ENCODE measurements at places on chromosomes 3 and 15.

DNA sequence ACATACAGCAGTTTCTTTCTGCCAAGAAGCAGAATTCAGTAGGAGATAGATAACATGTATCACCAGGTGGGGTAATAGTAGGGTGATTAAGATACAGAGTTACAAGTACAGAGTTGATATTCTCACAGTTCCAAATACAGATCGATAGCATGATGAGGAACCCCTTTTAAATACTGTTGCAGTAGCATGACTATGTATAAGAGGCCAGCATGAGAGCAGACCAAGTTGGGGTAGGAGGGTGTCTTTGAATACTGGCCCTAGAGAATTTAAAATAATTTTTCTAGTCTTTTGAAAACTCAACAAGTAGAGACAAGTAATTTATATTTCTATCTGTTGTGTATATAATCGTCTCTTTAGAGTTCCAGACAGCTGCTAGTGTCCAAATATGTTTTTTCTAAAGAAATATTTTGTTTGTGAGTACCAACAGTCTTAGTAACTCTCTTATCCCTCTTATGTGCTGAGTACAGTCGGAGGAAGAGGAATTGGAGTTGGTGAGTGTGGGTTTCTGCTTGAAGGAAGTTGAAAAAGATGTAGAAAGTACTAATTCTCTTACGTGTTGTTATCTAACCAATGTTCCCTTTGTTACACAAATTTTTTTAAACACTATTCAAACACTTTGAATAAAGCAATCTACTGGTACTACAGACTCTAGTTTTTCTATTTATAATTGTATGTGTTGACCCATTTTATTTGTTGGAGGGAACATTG lies 30.2 kb downstream of the LYSMD4 start:
- no peak for DNase-seq

DNA sequence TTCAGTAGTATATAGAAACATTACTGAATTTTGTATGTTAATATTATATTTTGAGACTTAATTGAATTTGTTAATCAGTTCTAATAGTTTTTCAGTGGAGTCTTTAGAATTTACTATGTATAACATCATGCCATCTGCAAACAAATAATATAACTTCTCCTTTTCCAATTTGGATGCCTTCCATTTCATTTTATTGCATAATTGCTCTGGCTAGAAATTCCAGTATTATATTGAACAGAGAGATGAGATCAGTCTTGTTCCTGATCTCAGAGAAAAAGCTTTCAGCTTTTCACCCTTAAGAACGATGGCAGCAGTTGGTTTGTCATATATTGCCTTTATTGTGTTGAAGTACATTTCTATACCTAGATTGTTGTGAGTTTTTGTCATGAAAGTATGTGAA lies 40.4 kb downstream of the OR4F15 start:
- no peak for DNase-seq

- no peak for DNase-seq
Measured at GRCh38 chr15:98738689-98739401, 90.5 kb downstream of the IGF1R start.

- DNase-seq, result no peak
Measured at GRCh38 chr3:89698208-89698830, 590.9 kb downstream of the EPHA3 start.

- no peak for DNase-seq
Measured at GRCh38 chr3:99938270-99938911, 120.7 kb downstream of the CMSS1 start.

- DNase-seq, result no peak
Measured at GRCh38 chr3:42163622-42164244, 72.6 kb downstream of the TRAK1 start.

DNA sequence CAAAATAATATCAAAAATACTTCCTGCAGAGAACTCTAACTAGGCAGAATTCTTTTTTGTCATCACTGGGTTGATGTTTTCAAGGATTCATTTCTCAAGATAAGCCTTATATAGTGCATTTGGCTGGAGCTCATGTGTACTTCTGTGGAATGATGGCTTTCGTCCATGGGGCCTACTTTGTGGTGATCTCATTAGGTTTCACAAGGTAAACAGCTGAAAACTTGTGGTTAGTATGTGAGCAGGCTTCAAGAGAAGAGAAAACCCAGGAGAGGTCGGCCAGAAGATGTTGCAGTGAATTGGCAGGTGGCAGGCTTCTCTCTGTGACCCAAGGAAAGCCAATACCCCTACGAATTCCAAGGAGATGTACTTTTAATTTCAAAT lies 121.4 kb upstream of the PHLDB2 start:
- DNase-seq, result peak; percentile 72

DNA sequence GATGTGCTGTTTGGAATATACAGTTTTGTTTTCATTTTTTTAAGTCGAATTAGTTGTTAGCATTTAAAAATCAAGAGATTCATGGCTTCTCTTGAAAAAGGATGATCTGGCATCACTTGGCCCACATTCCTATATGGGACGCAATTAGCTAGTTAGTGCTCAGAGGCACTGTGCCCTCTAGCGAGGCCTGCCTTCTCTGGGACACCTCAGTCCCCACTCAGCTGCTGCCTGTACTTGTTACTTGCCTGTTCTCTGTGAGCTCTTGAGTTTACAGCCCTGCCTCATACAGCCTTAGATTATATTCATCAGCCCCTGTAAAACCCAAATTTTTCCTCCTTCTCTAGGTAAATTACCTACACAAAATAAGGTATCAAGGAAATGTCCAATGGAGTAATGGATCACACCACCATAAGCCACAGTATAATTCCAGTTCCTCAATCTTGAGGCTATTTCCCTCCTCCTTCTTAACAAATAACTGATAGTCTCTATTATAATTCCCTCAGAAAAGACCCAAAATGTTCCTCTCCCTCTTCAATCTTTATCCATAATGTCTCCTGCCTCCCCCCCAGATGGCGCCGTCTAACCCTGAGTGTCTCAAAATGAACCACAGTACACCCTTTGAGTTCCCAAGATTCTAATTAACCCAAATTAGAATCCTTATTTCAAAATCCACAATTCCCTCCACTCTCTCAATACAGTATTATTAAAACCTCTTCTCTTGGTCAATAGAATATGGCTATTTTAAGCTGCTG lies 2.7 kb downstream of the ZMAT3 start:
- DNase-seq, result no peak

- no peak for DNase-seq
Measured at GRCh38 chr15:70297465-70298058, 199.8 kb upstream of the TLE3 start.

GRCh38 chr15:51982013-51982769 lies 10.6 kb upstream of the LEO1 start:
- DNase-seq, result peak; percentile 55

DNA sequence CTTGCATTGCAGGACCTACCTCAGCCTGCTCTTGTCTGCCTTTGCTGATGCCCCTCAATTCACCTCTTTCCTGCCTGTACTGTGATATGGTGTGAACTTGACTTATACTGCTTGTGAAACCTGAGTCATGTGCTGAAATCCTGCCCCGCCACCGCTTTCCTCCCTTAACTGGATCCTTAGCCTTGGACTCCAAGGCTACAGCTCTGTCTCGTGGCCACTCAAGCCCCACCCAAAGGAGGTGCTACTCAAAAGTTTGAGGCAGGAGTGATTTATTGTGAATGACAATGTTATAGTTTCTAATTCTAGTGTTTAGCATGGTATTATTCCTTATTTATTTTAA lies 56.1 kb downstream of the MYZAP start:
- no peak for DNase-seq

GRCh38 chr15:71541746-71542145 lies 268.6 kb upstream of the NR2E3 start:
- DNase-seq, result no peak

GRCh38 chr3:151979906-151980305 lies 106.5 kb downstream of the SUCNR1 start:
- no peak for DNase-seq

DNA sequence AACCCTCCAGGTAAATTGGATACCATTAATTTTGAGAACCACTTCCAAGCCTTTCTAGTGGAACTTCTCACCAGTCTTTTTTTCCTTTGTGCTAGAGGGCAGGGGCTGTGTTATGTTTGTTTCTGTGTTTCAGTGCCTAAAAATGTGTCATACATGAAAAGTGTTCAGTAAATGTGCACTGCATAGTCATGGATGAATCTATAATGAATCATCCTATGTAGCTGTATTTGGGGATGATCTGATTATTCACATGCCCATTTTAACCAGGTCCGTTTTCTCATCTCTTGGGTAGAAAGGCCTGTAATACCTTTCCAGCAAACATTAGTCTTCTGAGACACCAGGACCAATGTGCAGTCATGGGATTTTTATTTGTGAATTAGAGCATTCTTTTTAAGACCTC lies 583.0 kb upstream of the GOLIM4 start:
- no peak for DNase-seq

DNA sequence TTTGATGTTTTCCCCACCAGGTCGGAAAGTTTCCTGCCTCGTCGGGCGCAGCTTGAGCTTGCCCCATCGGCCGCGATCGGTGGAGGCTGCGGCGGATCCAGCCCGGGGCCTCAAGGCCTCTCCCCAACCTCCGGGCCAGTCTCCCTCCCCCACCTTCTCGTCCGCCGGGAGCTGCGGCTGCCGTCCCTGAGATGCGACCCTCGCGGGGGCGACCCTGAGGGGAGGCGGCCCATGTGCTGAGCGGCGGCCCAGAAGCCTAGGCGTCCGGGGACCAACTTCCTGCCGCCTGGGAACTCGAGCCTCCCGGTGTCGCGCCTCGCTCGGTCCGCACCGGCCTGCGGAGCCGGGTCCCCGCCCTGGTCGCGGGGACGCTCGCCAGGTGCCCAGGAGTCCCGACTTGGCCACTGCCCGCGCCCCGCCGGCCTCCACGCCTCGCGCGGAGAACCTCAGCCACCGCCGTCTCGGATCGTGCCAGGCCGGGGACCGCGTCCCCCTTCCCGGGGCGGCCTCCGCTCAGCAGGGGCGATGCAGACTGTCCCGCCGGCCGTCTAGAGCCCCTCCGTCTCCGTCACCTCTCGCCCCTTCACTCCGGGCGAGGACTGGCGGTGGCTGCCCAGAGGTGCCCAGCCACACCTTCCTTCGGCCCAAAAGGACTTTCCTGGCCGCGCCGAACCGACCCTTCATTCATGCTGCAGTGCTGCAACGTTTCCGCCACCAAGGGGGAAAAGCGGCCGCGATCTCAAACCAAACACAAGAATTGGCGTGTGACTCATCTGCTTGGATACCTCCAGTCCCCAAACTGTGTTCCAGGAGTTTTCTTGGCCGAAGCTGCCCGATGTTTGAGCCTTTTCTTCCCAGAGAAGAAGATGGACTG lies 656 bp downstream of the SLMAP start:
- DNase-seq, result no peak

DNA sequence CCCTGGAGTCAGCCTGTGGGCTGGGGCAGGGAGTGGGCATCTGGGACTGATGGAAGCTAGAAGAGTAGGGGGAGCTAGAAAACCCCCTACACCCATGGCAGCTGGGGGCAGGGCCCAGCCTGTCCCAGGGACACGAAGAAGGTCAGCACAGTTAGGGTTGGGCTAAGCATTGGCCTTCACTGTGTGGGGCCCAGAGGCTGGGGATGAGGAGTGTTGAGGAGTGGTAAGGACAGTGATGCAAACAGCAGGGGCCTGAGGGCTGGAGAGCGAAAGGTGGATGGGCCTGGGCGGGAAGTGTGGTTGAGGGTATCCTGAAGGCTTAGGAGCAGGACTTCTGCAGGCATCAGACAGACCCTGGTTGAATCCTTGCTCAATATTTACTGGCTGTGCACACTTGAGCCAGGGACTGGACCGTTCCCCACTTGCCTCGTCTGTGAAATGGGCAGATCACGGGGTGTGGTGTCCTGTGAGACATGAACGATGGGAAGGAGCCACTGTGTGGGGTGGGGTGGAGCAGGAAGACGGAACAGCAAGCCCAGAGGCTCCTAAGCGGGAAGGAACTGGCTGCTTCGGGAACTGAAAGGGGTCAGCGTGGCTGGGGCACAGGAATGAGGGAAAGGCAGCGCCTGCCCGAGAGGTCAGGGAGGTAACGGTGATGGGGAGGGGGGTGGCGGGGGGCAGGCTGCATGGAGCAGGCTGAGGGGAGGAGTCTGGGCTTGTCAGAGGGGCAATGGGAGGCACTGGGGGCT lies 7.3 kb downstream of the PRKCD start:
- no peak for DNase-seq

DNA sequence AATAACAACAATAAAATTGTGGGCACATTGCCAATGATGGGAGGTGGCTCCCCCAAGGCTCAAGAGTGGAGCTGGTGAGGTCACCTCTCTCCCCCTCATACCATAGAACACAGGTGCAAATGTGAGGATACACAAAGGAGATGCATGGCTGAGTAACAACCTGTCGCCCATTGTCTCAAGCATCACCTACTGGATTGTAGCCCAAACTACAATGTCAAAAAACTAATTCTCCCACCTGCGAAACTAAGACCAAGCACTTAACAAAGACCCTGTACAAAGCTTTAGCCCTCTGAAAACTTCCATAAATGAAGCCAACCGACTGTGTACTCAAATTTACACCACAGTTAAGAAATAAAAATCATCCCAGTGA lies 50.4 kb upstream of the IGSF11 start:
- no peak for DNase-seq
